Activated CD4-positive, alpha-beta T cell treated with anti-CD3 and anti-CD28 coated beads, Interleukin-2, amount 10 ng/mL, durations not matched to agents 7 days and 5 days (primary cell): ENCODE measurements at places on chromosomes 7 and 10.

- no peak for DNase-seq
Observed at GRCh38 chr10:62171791-62172190, 96.9 kb downstream of the RTKN2 start.

- no peak for DNase-seq
Observed at GRCh38 chr10:92328993-92329392, 38.0 kb downstream of the MARCHF5 start.

GRCh38 chr10:47225928-47226645, 73.9 kb upstream of the GDF10 start:
- no peak for DNase-seq

GRCh38 chr7:108839076-108839475, 269.4 kb downstream of the DNAJB9 start:
- no peak for DNase-seq

DNA sequence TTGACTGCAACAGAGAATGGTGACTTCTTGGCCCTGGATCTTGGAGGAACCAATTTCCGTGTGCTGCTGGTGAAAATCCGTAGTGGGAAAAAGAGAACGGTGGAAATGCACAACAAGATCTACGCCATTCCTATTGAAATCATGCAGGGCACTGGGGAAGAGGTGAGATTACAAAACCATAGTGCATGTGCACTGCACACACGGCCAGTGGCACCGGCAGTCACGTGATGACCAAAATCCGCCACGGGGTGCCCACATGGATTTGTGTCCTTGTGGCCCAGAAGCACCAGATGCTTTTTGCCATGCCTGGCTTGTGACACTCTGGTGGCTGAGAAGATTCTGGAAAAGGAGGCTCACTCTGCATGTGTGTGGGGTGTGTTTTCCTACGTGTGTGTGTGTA, 32.4 kb downstream of the TACR2 start:
- no peak for DNase-seq

- no peak for DNase-seq
Observed at GRCh38 chr7:150759479-150759878, 22.3 kb downstream of the GIMAP5 start.

GRCh38 chr7:36775061-36775620, 50.8 kb upstream of the AOAH start:
- no peak for DNase-seq

- no peak for DNase-seq
Observed at GRCh38 chr7:7329326-7329725, 147.0 kb downstream of the C1GALT1 start.

DNA sequence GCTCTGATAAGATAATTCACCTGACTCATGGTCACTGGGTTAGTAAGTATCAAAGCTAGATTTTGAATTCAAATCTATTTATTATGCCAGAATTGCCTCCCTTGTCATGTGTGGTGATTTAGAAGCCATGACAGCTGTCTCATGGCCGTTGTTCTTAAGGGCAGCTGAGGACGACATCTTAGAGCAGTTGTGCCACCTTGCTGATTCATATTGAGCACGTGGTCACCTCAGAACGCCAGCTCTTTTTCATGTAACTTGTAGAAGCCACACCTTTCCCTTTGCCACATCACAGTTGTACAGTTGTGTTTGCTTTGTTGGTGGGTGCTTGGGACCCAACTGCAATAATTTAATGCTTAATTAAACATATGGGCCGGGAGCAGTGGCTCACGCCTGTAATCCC, 4.3 kb upstream of the PIK3AP1 start:
- DNase-seq = no peak

DNA sequence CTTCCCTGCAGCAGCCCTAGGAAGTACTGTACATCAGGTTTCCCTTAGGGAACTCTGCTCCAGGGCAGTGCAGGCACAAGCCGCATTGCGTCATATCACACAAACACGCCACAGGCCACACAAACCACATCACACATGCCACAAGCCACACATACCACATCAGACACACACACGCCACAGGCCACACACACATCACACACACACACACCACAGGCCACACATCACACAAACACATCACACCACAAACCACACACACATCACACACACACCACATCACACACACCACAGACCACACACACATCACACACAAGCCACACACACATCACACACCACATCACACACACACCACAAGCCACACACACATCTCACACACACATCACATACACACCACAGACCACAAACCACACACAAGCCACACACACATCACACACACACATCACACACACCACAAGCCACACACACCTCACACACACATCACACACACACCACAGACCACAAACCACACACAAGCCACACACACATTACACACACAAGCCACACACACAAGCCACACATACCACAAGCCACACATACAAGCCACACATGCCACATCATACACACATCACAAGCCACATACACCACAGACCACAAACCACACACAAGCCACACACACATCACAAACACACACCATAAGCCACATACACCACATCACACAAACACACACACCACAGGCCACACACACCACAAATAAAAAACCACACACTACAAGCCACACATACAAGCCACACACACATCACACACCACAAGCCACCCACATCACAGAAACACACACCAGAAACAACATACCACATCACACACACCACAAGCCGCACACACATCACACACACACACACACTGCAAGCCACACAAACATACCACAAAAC, 53.4 kb downstream of the TMEM209 start:
- DNase-seq = peak; percentile 25

GRCh38 chr7:84142726-84143125, 51.9 kb downstream of the SEMA3A start:
- DNase-seq = no peak

- DNase-seq = no peak
Observed at GRCh38 chr7:143433759-143434158, 9.5 kb upstream of the TAS2R60 start.

DNA sequence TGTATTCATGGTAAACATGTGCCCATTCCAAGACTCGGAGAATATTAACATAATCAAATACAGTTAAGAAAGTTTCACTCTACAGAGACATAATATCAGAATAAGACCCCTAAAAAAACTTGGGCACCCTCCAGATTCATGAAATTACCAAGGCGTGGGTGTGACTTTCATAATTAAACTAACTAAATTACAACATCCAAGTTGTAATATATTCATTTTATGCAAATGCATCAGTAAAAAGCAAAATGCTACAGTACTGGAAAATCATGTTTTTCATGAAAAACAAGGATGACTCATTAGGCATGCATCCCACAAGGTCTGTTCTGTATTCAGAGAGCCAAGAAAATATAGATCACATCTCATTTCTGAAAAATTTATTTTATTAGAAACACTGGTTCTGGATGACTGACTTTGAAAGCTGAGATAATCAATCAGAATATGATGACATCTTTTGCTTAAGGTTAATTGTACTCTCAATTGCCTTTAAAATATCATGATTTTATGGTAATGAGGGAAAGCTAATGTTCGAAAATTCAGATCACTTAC, 248.8 kb upstream of the SMIM30 start:
- no peak for DNase-seq

DNA sequence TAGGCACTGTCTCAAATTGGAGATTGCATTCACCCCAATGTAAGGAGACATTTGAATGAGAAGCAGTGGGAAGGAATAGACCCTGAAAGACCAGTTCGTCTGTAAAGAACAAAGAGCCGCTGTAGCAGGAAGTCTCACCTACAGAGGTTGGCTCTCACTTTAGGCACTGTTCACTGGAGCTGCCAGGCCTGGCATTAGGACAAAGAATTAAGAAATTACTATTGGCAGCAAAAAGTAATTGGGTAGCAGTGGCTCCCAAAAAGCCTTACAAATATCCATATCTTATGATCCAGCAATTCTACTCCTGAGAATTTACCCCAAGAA, 10.5 kb upstream of the TEX36 start:
- no peak for DNase-seq

- DNase-seq = no peak
Observed at GRCh38 chr10:1150638-1150955, 94.4 kb downstream of the WDR37 start.

DNA sequence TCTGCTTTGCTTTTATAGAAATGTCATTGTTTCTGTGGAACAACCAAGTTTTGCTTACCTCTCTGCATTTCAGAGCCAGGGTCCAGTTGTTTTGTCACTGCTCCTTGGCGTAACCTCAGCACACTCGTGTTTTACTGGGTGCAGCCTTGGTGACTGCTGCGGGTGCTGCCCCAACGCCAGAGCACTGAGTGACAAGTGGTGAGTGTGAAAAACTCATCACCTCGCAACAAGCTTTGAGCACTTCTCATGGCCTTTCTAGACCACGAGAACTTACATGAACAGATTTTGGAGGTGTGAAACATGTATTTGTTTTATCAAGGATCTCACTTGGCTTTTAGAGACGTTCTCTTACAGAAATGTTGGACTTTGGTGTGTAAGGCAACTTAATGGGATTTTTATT, 31.0 kb downstream of the GLRX3 start:
- no peak for DNase-seq

DNA sequence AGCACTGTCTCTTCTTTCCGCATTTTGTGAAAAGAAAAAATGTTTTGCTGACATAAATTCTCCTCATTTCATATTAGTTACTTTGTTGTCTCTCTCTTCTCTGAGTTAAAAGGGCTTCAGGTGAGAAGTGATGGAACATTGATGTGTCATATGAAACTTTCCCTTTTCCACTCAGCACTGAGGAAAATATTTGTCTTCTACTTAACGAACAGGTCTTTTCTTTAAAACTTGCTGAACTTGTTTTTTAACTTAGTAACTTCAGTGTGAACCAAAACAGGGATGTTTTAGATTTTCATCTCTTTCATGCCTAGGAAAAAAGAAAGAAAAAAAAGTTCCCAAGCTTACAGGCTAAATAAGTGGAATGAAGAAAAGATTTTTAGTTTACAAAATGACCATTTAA, 19.0 kb upstream of the TSPAN12 start:
- DNase-seq = no peak

- DNase-seq = no peak
Observed at GRCh38 chr7:73633323-73633722, 9.0 kb upstream of the MLXIPL start.

DNA sequence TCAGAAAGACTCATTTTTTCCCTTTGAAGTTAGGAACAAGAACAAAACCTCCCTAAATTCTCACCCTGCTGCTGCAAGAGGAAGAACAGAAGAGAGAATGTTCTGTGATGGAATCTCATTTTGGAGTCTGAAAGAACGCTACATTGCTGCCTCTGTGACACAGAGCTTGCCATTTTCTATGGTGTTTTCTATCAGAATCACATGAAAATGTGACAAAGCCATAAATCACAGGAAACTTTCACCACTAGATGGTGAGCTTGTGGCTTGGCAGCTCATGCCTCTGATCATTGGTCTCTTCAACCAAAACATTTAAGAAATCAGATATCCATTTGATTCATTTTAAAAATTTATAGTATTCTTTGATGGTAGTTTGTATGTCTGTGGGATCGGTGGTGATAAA, 82.9 kb downstream of the CADPS2 start:
- no peak for DNase-seq

DNA sequence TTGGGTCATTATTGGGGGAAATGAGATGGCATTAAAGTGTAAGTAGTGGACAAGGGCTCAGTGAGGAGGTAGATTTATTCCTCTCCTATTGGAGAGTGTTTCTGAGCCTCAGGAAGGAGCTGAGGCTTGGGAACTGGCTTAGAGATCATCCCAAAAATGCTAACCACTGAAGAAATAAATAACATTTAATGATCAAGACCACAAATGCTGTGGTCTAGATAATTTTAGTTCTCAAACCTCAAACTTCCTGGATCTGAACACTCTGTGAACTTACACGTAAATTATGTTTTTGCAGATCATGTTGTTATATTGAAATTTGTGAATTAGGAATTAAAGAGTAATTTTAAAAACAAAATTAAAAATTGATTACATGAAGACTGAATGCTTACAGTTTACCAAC, 27.3 kb downstream of the MDFIC start:
- DNase-seq = no peak

DNA sequence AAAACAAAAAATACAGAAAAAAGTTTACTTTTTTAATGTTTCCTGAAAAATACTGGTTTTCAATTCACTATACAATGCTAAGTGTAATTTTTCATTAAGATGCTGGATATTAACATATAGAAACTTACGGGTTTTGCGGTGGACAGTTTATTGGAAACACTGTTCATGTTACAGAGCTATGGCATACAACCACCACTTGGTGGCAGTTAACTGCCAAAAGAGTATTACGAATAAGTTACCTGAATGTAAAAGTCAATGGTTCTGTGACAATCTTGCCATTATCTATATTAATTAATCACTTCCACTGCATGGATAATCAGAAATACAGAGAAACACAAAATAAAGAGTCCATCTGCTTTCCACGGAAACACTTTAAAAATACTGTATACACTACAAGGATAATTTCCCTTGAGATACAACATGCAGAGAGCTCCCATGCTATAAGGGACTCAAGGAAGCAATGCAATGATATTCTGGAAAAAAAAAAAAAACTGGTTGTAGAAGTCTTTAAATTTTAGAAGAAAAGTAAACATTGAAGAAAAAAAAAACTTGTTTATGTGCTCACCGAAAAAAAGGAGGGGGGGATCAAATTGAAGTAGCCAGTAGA, 97.0 kb downstream of the TPK1 start:
- DNase-seq = peak; percentile 38

GRCh38 chr10:74417397-74417796, 266.4 kb downstream of the ADK start:
- DNase-seq = no peak

DNA sequence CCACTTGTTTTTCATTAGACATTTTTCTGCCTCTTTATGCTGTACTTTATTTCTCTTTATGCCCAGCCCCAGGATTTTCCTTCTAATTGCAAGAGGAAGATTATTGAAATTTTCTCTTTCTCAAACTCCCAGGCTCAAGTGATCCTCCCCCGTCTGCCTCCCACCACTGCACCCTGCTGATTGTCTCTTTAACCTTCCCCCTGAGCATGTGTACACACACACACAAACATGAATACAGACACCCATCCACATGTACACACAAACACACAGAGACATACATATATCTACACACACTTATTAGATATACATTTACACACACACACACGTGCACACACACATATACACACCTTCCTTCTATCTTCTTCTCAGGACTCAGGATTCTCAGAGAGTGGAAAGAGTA, 37.3 kb upstream of the MAP3K8 start:
- no peak for DNase-seq

DNA sequence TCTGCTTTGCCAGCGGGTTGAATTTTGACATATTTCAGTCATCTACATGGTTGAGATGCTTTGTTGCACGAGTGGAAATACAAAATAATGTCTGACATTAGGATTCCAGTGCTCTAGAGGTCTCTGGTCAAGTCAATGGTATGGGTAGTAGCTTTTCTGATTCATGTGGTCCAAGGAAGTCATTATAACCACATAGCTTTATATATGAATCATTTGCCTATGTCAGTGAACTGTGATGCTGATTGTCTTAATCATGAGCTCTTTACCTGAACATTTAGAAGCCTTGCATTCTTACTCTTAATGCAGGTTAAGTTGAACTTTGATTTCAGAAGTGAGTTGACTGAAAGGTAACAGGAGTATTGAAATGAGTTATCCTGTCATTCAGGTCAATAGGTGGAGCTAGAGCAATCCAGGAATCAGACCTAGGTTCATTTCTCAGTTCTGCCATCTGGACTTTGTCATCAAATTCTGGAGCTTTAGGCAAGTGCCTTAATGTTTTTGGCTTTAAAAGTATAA, 3.3 kb downstream of the MAPK8 start:
- no peak for DNase-seq
